Hippocampal formation (tissue), 2 donors: ENCODE measurements at places on chromosomes 11 and 22.

GRCh38 chr11:120390585-120390922 lies 54.3 kb downstream of the ARHGEF12 start:
- no peak for DNase-seq

GRCh38 chr11:97722065-97722464 lies 1298.7 kb upstream of the CNTN5 start:
- DNase-seq: no peak

DNA sequence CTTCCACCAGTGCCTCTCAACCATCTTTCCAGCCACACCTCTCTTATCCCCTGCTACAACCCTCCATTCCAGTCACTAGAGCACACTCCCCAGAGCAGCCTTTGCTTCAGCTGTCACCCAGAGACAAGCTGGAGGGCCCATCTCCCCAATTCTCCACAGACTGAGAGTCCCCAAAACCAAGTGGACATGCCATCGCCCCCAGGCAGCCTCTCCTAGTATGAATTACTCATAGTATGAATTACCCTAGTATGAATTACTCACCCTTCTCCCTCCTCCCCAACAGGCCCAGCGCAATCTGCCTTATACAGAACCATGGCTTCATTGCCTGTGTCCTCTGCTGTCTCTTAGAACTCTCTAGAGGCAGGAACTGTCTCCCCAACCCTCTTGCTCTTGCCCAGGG lies 24.8 kb downstream of the MYH9 start:
- DNase-seq: no peak

DNA sequence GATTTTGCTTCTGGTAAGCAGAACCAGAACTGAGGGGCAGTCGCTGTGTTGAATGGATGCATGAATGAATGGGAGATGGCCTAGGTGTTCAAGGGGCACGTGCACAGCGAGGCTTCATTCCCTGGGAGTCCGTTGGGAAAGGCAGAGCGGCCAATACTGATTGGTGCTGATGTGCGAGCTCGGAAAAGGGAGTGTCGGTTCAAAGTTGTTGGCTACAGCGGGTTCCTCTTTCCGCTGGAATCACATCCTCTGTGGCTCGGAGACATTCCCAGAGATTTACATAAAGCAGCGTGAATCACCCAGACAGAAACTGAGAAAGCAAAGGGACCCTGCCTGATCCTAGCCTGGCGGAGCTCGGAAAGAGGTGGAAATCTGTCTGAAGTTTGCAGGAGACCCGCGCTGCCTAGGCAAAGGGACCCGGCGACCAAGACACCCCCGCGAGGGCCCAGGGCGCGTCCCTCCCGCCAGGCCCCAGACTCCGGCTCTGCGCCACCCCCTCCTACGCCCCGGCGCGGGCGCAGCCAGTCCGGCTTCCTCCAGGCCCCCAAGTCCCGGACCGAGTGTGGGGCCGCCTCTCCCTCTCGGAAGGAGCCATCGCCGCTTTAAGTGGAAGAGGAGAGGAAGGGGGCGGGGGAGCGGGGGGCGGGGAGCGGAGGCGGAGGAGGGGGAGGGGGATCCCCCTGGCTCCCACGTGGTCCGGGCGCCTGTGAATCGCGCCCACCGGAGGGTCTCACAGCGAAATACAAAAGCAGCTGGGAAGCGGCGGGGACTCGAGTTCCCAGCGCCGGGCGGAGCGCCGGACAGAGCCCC lies at the start of gene FJX1:
Gene FJX1, plus strand, starts transcription at position 774 of the 810 bp plus-strand sequence. CDS start 177 bp downstream, outside the sequence.
- DNase-seq: peak; percentile 48

DNA sequence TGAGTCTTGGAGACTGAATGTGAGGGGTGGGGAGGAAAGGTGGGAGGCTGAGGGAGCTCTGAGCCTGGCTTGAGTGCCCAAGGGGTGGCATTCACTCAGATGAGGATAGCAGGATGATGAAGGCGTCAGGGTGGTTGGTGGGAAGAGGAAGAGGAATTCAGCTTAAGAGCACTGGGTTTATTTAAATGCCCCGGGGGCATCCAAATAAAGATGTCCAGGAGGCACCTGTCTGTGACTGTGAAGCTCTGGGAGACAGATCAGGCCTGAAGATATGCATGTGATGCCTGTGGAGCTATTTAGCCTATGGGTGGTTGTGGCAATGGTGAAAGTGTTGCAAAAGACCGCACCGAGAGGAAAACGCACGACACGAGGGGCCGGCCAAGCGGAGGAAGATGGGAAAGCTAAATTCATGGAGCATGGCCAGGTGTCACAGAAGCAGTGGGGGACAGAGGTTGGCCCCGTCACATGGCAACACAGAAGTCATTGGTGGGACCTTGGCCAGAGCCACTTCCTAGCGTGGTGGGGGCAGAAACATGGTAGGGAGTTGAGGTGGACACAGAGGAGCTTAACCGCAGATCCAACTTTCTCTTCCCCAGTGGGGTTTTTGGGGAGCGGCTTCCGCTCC lies 15.5 kb downstream of the SLC37A2 start:
- DNase-seq: no peak

- no peak for DNase-seq
These were observed 5.3 kb upstream of the TNKS1BP1 start for GRCh38 chr11:57330029-57330428.

DNA sequence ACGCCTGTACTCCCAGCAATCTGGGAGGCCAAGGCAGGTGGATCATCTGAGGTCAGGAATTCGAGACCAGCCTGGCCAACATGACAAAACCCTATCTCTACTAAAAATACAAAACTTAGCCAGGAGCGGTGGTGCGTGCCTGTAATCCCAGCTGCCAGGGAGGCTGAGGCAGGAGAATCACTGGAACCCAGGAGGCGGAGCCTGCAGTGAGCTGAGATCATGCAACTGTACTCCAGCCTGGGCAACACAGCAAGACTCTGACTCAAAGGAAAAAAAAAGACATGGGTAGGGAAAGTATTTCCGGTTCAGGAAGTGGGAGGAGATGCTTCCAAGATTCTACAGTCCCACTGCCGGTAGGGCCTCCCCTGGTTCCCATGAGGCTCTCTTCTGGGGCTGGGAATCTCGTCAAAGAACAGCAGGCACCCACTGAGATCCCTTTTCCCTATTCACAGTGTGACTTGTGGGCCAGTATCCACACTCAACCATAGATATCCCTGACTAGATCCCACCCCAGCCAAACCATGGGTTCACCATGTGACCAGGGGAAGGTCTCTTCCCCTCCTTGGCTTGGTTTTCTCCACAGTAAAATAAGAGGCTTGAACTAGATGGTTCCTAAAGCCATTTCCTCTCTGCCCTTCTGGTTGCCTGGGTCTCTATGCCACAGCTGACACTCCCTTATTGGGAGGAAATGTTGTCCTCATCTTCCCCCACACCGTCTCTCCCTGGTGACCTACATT lies 443.3 kb downstream of the BUD13 start:
- no peak for DNase-seq

DNA sequence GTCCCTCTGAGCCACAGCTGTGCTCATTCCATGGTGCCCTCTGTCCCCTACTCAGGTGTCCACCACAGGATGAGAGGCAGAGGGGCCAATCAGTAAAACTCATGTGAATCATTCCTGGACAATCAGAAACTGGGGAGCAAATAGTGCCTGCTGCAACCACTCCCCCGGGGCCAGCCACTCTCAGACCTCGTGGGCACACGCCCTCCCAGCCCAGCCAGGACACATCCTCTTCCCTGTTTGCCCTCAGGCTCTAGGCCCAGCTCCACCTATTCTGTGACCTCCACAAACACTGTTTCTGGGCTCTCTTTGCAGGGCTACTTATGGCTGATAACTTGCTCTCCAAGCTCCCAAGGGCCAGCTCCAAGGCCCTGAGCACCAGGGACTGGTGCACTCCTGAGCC lies 14.0 kb upstream of the KCTD14 start:
- DNase-seq: no peak

DNA sequence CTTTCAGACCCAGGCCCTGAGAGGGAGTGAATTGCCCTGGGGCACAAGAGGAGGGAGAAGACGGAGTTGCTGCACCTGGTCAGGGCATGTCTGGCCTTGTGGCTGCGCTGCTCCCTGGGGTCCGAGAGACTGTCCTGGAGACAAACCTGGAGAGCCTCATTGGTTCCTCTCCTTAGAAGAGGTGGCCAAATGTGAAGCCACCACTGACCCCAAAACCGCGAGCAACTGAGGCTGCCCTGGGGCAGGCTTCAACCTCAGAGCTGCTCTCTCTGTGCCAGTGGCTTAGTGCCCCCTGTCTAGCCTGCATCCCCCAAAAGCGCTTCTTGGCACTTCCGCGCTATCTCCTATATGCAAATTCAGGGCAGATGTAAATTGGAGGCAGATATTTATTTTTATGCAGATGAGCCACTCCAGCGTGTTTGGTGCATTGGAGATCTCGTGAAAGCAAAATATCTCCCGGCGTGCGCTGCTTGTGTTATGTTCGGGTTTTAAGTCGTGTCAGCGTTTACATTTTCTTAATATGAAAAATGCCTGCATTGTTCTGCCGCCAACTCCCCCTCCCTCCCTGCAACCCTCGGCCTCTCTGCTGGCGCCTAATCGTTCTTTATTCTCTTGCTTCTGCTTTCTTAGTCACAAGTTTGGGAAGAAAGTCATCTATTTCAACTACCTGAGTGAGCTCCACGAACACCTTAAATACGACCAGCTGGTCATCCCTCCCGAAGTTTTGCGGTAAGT lies 69.5 kb downstream of the ARHGAP8 start:
- DNase-seq: no peak

GRCh38 chr11:73537969-73538368 lies 59.9 kb downstream of the FAM168A start:
- DNase-seq: no peak

DNA sequence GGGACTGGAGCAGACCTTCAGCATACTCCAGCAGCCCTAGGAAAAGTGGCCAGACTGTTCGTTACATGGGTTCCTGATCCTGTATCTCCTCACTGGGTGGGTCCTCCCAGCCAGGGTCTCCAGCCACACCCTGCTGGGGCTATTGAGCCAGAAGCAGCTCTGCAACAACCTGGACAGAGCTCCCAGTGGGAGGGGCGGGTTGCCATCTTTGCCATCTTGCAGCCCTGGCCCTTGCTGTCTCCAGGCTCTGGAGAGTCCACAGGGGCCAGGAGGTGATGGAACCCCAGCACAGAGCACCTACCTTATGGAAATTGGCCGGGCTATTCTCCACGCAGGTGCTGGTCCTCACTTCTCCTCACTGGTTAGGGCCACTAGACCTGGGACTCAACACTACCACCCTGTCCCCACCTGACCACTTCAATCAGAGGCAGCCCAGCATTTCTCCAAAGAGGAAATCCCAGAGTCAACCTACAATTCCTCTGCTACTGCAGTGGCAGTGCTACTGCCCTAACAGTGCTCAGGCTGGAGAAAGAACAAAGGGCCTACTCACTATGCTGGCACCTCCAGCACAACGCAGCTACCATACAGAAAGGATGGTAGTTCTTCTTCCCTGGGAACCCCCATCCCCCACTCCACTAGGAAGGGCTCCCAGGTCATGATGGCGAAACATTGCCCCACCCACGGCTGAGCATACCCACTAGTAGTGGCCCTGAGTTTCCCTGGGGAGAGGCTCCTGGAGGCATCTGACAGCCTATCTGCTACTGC lies 290.2 kb upstream of the NCAM1 start:
- no peak for DNase-seq

- no peak for DNase-seq
These were observed 798.1 kb downstream of the OPCML start for GRCh38 chr11:132734217-132734616.

DNA sequence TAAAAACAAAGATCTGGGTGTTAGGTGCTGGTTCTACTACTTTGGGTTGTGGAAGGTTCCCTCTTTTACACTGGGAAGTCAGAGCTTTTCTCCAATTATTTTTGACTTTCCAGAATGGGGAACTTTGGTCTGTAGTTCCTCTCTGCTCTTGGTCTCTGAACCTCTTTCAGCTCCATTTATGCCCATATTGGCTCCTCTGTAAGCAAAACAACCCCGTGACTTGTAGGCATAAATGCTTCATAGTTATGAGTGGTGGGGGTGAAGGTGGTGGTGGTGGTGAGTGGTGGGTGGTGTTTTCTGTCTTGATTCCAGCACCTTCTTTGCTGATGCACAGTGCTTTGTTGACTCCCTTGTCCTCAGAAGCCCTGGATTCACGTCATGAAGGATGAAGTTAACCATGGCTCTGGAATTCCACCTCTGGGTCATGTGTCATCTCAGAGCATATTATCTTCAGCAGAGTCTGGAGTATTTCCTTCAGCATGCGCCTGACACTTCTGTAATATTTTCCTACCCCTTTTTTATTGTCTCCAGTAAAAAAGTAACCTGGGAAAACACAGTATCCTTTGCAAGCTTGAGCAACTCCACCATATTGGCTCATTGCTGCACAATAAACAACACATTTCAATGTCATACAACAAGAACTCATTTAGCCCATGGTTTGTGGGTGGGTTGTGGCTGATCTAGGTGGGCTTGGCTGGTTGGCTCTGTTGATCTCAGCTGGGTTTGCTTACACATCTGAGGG lies 24.1 kb upstream of the GRK3 start:
- DNase-seq: no peak

GRCh38 chr22:48199667-48200066 lies 1437.2 kb downstream of the TBC1D22A start:
- DNase-seq: no peak

DNA sequence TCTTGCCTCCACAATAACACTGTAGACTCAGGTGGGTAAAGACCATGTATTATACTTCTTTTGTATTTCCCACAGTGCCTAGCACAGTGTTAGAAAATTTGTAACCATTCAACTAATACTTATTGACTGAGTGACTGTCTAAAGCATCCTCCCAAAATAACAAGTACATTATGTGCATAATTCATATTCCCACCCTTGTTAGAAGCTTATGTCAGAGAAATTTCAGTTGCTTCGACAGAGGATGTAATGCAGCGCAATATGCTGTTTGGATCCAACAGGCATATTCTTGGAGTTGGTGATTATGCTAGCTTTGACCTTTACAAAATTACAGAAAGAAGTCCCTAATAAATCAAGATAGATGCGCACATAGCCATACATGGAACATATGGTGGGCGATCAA lies 53.0 kb downstream of the AMBRA1 start:
- no peak for DNase-seq

- no peak for DNase-seq
These were observed 21.9 kb downstream of the TPBGL start for GRCh38 chr11:75262436-75262835.

- no peak for DNase-seq
These were observed 154.1 kb upstream of the POU2AF2 start for GRCh38 chr11:111091321-111091938.

GRCh38 chr11:122647736-122648275 lies 7.7 kb upstream of the UBASH3B start:
- no peak for DNase-seq

- no peak for DNase-seq
These were observed 3.1 kb downstream of the DYNC2H1 start for GRCh38 chr11:103112364-103112763.

DNA sequence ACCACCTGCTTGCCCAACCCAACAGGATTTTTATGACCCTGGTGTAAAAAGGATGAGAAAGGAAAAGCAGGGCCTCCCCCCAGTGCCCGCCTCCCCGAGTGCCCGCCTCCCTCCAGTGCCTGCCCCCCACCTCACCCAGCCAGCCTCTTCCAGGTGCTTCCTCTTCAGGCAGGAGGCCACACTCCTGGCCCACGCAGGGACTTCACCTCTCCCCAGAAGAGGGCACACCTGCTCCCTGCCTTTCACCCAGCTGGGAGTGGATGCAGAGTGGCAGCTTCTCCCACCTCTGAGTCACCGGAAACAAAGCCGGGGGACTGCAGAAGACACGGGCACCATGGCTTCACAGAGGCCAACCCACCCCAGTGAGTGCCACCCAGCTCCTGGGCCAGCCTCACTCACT lies 16.1 kb downstream of the CPT1A start:
- DNase-seq: no peak

- DNase-seq: no peak
These were observed 10.2 kb upstream of the CSNK1E start for GRCh38 chr22:38327396-38327795.
